ENCODE measurements at places on chromosomes 6 and 20. TPM values are rescaled to one million over a fixed set of nuclear protein-coding genes. Genes with fewer than 3 reads are reported as not detected.

DNA sequence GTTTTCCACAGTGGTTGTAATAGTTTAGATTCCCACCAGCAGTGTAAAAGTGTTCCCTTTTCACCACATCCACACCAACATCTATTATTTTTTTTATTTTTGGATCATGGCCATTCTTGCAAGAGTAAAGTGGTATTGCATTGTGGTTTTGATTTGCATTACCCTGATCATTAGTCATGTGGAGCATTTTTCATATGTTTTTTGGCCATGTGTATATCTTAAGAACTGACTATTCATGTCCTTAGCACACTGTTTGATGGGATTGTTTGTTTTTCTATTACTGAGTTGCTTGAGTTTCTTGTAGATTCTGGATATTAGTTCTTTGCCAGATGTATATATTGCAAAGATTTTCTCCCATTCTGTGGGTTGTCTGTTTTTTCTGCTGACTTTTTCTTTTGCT lies 820.1 kb downstream of the TENT5A start:
- H3K27me3 ChIP-seq: no peaks in the 10 kb centered on the region
- H3K4me3 ChIP-seq: no peak overlapping the region
- no peaks in the 10 kb centered on the region for H3K4me1 ChIP-seq
- no peak overlapping the region for H3K27ac ChIP-seq
- DNase-seq: peak; percentile 63

DNA sequence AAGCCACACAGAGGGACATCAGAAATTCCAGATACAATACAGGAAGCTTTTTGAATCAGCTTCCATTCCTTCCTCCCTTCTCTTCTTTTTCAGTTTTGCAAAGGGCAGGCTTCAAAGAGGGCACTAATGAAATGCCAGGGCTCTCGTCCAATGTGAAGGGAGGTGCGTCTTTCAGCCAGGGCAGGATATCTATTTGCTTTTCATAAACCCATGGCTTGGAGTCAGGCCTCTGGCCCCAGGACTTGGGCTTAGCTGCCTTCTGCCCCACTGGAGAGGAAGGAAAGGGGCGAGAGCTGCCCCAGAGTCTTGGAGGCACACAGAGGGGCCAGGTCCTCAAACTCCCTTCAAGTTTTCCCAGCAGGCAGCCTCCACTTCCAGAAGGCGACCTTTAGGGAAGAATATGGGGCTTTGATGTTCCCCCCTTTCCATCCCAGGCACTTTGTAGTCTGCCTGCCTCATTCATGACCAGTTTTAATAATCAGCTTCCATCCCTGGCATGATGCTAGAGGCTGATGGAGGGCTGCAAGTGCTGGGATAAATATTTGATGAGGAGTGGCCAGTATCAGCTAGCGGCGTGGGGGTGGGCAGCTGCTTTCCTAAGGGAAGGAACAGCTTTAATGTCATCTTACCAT lies 234.8 kb downstream of the NRN1 start:
- H3K27me3 ChIP-seq: no peaks in the 10 kb centered on the region
- no peaks in the 10 kb centered on the region for H3K36me3 ChIP-seq
- H3K27ac ChIP-seq: no peak overlapping the region
- no peaks in the 10 kb centered on the region for H3K4me1 ChIP-seq
- no peak overlapping the region for H3K4me3 ChIP-seq
- DNase-seq: no peak

DNA sequence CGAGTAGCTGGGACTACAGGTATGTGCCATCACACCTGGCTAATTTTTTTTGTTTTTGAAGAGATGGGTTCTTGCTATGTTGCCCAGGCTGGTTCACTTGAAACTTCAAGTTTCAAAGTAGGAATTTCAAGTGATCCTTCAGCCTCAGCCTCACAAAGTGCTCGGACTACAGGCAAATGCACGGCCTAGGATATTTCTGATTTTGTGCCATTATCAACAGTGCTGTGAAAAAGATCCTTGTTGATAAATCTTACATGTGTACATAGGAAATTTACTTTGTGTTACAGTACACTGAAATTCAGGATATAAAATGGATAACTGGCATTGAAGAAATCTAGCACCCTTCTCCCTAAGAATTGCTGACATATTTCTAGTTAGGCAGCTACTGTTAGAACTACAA lies 184.6 kb upstream of the PRDM1 start:
- no peak overlapping the region for H3K27ac ChIP-seq
- no peak for DNase-seq
- no peaks in the 10 kb centered on the region for H3K27me3 ChIP-seq
- no peaks in the 10 kb centered on the region for H3K36me3 ChIP-seq

GRCh38 chr20:10077886-10078285 lies 43.1 kb downstream of the ANKEF1 start:
- no peak overlapping the region for H3K4me3 ChIP-seq
- H3K4me1 ChIP-seq: peaks cover 2% of the 10 kb centered on the region
- DNase-seq: no peak
- no peak overlapping the region for H3K27ac ChIP-seq
- no peaks in the 10 kb centered on the region for H3K36me3 ChIP-seq
- no peaks in the 10 kb centered on the region for H3K27me3 ChIP-seq

LRRC73 gene
- under 0.01 TPM for total RNA-seq

PKIB gene
- total RNA-seq: 13.1 TPM

DNA sequence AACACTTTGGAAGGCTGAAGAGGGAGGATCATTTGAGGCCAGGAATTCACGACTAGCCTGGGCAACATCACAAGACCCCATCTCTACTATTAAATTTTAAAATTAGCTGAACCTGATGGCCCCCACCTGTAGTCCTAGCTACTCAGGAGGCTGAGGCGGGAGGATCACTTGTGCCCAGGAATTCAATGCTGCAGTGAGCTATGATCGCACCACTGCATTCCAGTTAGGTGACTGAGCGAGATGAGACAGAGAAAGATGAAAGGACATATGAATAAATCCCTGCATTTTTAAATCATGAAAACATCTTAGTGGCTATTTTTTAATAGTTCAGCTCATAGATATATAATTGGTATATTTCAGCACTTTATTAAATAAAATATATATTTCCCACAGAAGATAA lies 93.8 kb downstream of the GPR63 start:
- no peak for DNase-seq
- H3K4me1 ChIP-seq: no peaks in the 10 kb centered on the region
- H3K27ac ChIP-seq: no peak overlapping the region
- H3K4me3 ChIP-seq: no peak overlapping the region
- no peaks in the 10 kb centered on the region for H3K36me3 ChIP-seq

GRCh38 chr6:17628873-17629272 lies 28.8 kb downstream of the FAM8A1 start:
- no peaks in the 10 kb centered on the region for H3K27me3 ChIP-seq
- DNase-seq: no peak
- peaks cover 24% of the 10 kb centered on the region for H3K36me3 ChIP-seq
- H3K27ac ChIP-seq: no peak overlapping the region

DNA sequence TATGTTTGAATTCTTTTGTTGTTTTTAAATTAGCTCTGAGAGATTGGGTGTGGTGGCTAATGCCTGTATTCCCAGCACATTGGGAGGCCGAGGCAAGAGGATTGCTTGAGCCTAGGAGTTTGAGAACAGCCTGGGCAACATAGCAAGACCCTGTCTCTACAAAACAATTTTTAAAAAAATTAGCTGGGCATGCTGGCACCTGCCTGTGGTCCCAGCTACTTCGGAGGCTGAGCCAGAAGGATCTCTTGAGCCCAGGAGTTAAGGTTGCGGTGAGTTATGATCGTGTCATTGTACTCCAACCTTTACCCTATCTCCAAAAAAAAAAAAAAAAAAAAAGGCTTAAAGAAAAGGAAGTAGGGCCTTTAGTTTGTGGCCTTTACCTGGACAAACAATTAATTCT lies 22.9 kb downstream of the DHX35 start:
- peaks cover 7% of the 10 kb centered on the region for H3K4me1 ChIP-seq
- H3K27me3 ChIP-seq: no peaks in the 10 kb centered on the region
- DNase-seq: no peak
- no peak overlapping the region for H3K27ac ChIP-seq
- no peak overlapping the region for H3K4me3 ChIP-seq

DNA sequence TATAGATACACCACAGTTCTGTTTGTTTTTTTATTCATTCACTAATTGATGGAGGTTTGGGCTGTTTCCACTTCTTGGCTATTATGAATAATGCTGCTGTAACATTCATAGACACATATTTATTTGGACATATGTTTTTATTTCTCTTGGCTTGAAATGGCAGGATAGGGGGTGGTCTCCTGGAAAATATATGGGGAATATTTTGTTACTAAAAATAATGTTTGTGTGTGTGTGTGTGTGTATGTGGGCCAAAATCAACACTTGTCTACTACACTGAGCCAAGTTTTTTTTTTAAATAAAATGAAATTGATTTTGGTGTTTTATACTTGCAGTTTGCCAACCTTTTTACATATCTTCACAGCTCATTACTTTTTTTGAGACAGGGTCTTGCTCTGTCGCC lies 264.4 kb upstream of the SULF2 start:
- H3K4me1 ChIP-seq: no peaks in the 10 kb centered on the region
- no peaks in the 10 kb centered on the region for H3K36me3 ChIP-seq
- no peaks in the 10 kb centered on the region for H3K27me3 ChIP-seq
- H3K4me3 ChIP-seq: no peak overlapping the region

GRCh38 chr6:9632026-9632425 lies 782.8 kb downstream of the TFAP2A start:
- no peak overlapping the region for H3K27ac ChIP-seq
- H3K4me1 ChIP-seq: 0 out of 2 replicates have a peak, but pooled peaks cover 3% of the 10 kb centered on the region
- H3K36me3 ChIP-seq: no peaks in the 10 kb centered on the region

DNA sequence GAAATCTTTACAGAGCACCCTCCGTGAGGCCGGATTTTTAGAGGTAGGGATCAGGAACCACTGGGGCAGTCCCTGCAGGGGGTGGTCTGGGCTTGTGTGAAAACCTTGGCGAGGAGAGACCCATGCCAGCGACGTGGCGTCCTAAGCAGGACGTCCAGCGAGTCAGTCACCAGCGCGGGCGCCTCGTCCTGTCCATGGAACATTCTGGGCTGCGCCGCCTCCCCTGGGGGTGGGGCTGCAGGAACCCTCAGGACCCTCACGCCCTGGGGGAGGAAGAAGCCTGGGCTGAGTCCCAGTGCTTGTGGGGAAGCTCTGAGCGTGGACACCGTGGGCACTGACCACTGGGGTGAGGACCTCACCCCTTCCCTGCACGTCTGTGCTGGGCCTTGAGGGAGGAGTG lies 25.7 kb upstream of the DACT2 start:
- no peaks in the 10 kb centered on the region for H3K36me3 ChIP-seq
- no peaks in the 10 kb centered on the region for H3K4me1 ChIP-seq
- DNase-seq: no peak
- no peak overlapping the region for H3K27ac ChIP-seq

DNA sequence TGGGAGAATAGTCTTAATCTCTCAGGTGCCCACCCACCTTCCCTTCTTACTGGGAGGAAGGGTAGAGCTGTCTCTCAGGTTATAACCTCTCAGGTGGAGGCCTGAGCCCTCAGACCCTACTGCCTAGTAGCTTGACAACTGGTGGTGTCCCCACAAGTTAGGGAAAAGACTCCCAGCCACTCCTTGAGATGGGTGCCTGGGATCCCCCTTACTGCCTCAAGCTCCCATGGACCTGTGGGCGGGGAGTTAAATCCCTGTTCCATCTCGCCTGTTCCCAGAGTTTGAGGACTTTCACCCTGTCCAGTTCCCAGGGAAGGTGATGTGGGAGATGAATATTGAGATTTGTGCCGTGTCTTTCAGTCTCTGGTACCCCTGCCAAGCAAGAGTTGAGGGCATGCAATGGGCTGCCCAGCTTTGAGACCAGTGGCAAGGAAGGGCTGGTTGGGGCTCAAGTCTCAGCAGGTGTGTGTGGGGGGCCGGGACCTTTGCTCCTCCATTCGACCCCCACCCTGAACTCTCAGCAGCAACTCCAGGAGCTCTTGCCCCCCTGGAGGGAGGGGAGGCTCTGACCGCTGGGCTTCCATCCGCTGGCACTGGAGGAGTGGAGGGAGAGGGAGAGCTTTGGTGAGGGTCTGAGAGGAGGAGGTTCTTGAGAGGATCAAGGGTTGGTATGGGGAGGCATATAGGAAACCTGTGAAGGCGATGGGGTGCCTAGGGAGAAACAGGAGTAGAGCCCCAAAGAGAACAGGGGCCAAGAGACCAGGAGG lies 1.1 kb upstream of the PBX2 start:
- H3K4me1 ChIP-seq: peaks cover 12% of the 10 kb centered on the region
- peaks cover 18% of the 10 kb centered on the region for H3K36me3 ChIP-seq
- no peak for DNase-seq
- H3K4me3 ChIP-seq: no peak overlapping the region
- H3K27me3 ChIP-seq: no peaks in the 10 kb centered on the region
- peak overlapping the region; percentile 99 for H3K27ac ChIP-seq

- peak overlapping the region; percentile 19 for H3K27ac ChIP-seq
- H3K36me3 ChIP-seq: peaks cover 28% of the 10 kb centered on the region
- H3K4me3 ChIP-seq: peak overlapping the region; percentile 37
- peak; percentile 49 for DNase-seq
Observed at GRCh38 chr20:63957004-63957689, 931 bp upstream of the UCKL1 start.

- no peak for DNase-seq
- no peaks in the 10 kb centered on the region for H3K27me3 ChIP-seq
- H3K27ac ChIP-seq: no peak overlapping the region
- peaks cover 13% of the 10 kb centered on the region for H3K4me1 ChIP-seq
- no peaks in the 10 kb centered on the region for H3K36me3 ChIP-seq
- no peak overlapping the region for H3K4me3 ChIP-seq
Observed at GRCh38 chr6:1099264-1099663, 212.6 kb upstream of the FOXQ1 start.

DNA sequence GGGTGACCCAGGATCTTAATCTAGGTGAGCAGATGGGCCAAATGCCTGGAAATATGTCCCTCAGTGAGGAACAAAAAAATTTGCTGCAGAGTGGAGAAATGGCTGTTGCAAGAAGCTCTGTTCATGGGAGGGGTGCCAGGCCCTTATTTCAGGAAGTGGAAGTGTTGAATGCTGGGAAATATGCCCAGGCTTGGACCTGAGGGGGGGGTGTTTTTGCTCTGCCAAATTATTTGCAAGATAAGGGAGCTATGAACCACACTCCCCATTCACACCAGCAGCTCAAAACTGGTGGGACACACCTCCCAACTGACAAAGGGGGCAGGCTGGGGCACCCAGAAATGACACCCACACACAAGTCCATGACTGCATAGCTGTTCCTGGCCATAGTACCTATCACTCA lies 8.7 kb downstream of the CST4 start:
- no peak overlapping the region for H3K4me3 ChIP-seq
- no peak for DNase-seq
- H3K36me3 ChIP-seq: no peaks in the 10 kb centered on the region
- H3K4me1 ChIP-seq: no peaks in the 10 kb centered on the region
- no peak overlapping the region for H3K27ac ChIP-seq

DNA sequence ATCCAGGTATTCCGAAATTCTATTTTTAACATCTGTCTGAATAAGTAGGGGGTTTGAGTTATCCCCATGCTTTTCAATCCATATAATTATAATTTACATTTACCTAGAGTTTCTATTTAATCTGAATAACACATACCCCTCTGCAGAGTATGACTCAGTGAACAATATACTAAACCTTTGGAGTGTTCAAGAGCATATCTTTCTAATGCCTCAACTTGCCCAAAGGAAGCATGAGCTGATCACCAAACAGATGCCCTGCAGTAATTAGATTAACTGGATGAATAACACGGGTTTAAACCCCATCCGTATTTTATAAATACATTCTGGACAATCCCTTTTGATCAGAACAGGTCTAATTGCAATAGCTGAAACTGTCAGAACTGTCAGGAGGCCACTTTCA lies 897.1 kb downstream of the TFAP2A start:
- no peaks in the 10 kb centered on the region for H3K27me3 ChIP-seq
- peaks cover 12% of the 10 kb centered on the region for H3K4me1 ChIP-seq
- no peak overlapping the region for H3K27ac ChIP-seq
- no peak for DNase-seq
- no peak overlapping the region for H3K4me3 ChIP-seq

Measured in IMR-90 (cell line).